ENCODE measurements at places on chromosomes 1 and 21. TPM values are rescaled to one million over a fixed set of nuclear protein-coding genes. Genes with fewer than 3 reads are reported as not detected.

Gene TAL1
- not detected for total RNA-seq

Gene OR2T29
- total RNA-seq, result not detected

GRCh38 chr1:216812966-216813365 is 89.7 kb upstream of the ESRRG start:
- H3K27me3 ChIP-seq, result no peaks in the 10 kb centered on the region
- no peak overlapping the region for H3K4me3 ChIP-seq
- peak; percentile 30 for DNase-seq
- no peaks in the 10 kb centered on the region for H3K4me1 ChIP-seq
- H3K36me3 ChIP-seq, result no peaks in the 10 kb centered on the region
- no peak overlapping the region for H3K27ac ChIP-seq

DNA sequence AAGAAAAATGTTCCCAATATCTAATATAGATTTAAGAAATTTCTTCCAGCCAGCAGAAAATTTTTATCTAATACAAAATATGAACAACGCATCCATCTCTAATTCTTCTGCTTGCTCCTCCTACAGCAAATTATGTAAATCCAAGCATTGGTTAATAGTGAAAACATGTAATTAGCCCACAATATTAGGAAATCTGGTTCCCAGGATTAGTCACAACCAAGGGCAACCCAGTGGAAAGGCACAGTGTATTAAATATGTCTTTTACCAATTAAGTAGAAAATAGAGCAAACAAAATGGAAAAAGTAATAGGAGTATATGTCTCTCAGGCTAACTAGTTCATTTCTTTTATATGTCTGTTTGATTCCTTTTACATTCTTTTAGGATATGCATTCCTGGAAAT is 59.4 kb upstream of the IFI44L start:
- H3K27me3 ChIP-seq, result no peaks in the 10 kb centered on the region
- no peak for DNase-seq
- H3K27ac ChIP-seq, result no peak overlapping the region
- no peaks in the 10 kb centered on the region for H3K36me3 ChIP-seq

GRCh38 chr1:221442056-221442455 is 299.8 kb downstream of the DUSP10 start:
- H3K27ac ChIP-seq, result no peak overlapping the region
- peaks cover 35% of the 10 kb centered on the region for H3K4me1 ChIP-seq
- H3K4me3 ChIP-seq, result no peak overlapping the region
- H3K27me3 ChIP-seq, result no peaks in the 10 kb centered on the region
- DNase-seq, result no peak

GRCh38 chr1:6960860-6961259 is 175.6 kb downstream of the CAMTA1 start:
- no peaks in the 10 kb centered on the region for H3K36me3 ChIP-seq
- H3K4me1 ChIP-seq, result peaks cover 7% of the 10 kb centered on the region
- H3K4me3 ChIP-seq, result no peak overlapping the region
- no peak for DNase-seq
- no peak overlapping the region for H3K27ac ChIP-seq
- H3K27me3 ChIP-seq, result peaks cover 10% of the 10 kb centered on the region

GRCh38 chr1:160830321-160831153 is 32.1 kb downstream of the CD244 start:
- H3K4me1 ChIP-seq, result peaks cover 23% of the 10 kb centered on the region
- H3K36me3 ChIP-seq, result no peaks in the 10 kb centered on the region
- H3K27me3 ChIP-seq, result no peaks in the 10 kb centered on the region
- H3K27ac ChIP-seq, result no peak overlapping the region

- DNase-seq, result no peak
- H3K4me1 ChIP-seq, result no peaks in the 10 kb centered on the region
- H3K4me3 ChIP-seq, result no peak overlapping the region
- no peaks in the 10 kb centered on the region for H3K27me3 ChIP-seq
Observed at GRCh38 chr1:3012456-3013291, 8.6 kb upstream of the ACTRT2 start.

DNA sequence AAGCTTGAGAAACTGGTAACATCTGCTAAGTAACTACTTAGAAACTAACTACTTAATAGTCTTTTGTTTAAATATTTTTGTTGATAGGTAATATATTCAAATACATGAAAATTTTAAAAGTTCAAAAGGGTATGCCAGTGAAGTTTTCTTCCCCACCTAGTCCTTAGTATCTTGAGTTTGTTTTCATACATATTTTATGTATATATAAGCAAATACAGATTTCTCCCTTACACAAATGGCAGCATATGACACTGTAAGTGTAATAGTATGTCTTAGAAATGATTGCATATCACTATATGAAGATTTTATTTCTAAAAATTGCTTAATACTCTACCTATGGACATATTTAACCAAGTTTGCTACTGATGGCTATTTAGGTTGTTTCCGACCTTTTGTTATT is 38.9 kb downstream of the MARK1 start:
- H3K4me1 ChIP-seq, result peaks cover 6% of the 10 kb centered on the region
- H3K27me3 ChIP-seq, result no peaks in the 10 kb centered on the region
- H3K27ac ChIP-seq, result no peak overlapping the region

- DNase-seq, result no peak
- H3K4me3 ChIP-seq, result no peak overlapping the region
- peaks cover 38% of the 10 kb centered on the region for H3K27me3 ChIP-seq
- peaks cover 5% of the 10 kb centered on the region for H3K4me1 ChIP-seq
Observed at GRCh38 chr1:103177108-103177775, 68.9 kb upstream of the COL11A1 start.

Gene NOS1AP
- total RNA-seq, result 1.1 TPM

DNA sequence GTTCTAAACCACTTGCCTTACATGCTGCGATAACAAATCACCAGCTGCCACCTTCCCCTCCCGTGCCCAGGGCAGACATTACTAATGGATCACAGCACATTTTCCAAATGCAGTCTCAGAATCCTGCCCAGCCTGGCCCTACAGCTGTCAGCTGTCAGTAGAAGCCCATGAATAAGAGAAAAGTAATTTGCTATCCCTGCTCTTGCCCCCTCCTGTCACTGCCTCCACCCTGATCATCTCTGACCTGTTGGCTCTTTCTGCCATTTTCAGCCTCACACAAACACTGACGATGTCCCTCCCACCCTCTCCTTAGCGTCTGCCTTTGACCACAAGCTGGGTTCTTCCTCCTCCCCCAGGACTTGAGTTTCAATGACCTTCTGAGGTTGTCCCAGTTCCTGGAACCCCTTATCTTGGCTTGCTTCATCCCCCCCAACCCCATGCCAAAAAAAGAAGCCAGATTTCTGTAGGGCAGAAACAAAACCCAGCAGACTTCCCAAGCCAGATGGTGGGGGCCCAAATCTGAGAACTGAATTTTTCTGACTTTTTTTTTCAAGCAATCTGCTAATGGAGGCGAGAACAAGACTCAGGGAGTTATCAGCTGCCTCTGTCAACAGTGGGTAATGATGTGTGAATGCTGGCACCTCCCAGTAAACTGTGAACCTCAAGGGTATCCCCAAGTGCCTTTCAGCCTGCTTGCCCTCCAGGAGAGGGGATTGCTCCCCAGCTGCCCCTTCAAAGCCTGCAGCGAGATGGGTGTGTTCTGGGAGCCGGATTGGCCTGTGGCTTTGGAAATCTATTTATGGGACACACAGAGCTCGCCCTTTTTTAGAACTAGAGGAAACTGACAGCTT is 216.5 kb upstream of the VAMP3 start:
- peaks cover 14% of the 10 kb centered on the region for H3K4me1 ChIP-seq
- DNase-seq, result no peak
- H3K27me3 ChIP-seq, result no peaks in the 10 kb centered on the region
- no peaks in the 10 kb centered on the region for H3K36me3 ChIP-seq
- no peak overlapping the region for H3K27ac ChIP-seq
- H3K4me3 ChIP-seq, result no peak overlapping the region

All from MCF 10A (cell line).